NCI-H226 (cell line): ENCODE measurements at places on chromosomes 2 and 18.

DNA sequence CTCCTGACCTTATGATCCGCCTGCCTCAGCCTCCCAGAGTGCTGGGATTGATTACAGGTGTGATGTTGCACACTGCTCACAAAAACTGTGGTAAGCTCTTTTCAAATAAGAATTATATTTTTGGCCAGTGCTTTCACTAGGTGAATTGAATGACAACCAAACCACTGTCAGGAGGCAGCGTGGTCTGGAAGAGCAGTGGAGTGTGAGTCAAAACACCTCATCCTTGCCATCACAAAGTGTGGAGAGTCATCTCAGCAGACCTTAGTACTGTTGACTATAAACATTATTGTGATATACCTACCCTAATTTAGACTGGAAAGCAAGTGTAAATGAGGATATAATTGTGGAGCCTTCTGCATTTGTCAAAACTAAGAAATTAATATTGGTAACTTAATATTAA is 61.3 kb downstream of the UBE2E3 start:
- no peak for DNase-seq

DNA sequence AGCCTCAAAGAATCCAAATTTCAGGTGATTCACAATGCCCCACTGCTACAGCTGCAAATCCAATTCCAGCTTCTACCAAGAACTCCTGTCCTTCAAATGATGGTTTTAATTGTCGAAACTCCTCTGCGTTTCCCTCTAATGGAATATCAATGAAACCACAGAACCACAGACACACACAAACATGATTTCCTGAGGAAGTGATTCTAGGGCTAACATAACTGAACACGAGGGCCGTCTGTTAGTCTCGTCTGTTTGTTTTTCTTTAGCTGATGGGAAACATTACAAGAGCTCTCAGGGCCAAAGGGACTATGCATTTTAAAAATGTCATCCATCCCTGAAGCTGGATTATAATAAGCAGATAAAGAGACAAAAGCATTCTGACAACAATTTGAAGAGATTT is 59.4 kb downstream of the RNF152 start:
- no peak for DNase-seq

DNA sequence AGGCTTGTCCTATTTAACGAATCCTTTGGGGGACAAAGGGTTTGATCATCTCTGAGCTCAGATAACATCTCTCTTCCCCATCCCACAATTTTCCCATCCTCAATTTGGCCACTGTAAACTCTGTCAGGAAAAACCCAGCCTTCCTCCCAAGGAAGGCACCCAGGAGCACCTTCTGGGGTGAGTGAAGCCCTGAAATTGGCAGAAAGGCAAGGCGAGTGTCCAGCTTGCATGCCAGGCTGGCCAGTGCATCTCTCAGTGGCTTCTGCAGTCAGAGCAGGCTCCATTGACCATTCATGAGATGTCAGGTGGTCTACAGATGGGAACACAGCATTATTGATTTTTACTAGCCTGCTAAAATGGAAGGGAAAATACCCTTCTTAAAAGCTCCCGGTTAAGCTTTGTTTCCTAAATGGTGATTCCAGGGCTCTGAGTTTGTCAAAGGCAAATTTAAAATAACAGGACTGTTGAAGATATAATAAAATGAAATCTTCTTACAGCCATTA is 83.2 kb upstream of the BOD1L2 start:
- DNase-seq: no peak

DNA sequence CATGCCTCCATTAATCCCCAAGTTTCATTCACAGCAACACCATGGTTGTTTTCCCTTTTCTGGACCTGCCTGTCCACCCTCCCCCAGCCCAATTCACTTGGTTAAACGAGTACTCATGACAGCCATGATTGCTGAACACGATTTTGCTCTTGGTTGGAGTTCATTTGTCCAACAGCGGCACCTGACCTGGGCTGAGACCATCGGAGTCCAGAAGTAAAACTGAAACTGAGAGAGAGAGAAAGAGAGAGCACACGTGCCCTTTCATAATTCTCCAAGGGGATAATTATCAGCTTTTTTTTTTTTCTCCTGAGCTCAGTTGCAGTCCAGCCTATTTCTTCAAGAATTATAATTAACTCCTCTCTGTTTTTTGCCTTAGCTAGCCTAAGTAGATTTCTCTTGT is 13.7 kb upstream of the KIF5C start:
- no peak for DNase-seq

- DNase-seq: peak; percentile 75
Observed at GRCh38 chr2:72788756-72789155, 37.1 kb downstream of the EXOC6B start.

- no peak for DNase-seq
Observed at GRCh38 chr2:180021850-180022249, 14.8 kb upstream of the CWC22 start.

- DNase-seq: no peak
Observed at GRCh38 chr2:132891498-132891897, 221.5 kb upstream of the LYPD1 start.

GRCh38 chr2:32905270-32905669 is 41.5 kb upstream of the LTBP1 start:
- DNase-seq: no peak

GRCh38 chr2:54454548-54455130 is 1.5 kb upstream of the SPTBN1 start:
- no peak for DNase-seq

DNA sequence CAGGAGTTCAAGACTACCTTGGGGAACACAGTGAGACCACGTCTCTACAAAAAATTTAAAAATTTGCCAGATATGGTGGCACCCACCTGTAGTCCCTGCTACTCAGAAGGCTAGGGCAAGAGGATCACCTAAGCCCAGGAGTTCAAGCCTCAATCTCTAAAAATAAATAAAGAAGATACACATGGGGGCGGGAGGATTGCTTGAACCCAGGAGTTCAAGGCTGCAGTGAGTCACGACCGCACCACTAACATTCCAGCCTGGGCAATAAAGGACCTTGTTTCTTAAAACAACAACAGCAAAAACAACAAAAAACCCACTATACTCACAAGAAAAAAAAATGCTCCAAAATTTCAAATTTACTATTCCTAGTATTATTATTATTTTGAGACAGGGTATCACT is 10.0 kb upstream of the ICA1L start:
- no peak for DNase-seq

GRCh38 chr2:235024931-235025773 is 73.3 kb downstream of the SH3BP4 start:
- no peak for DNase-seq

GRCh38 chr2:97011977-97012569 is 25.7 kb upstream of the FAM178B start:
- DNase-seq: peak; percentile 47

GRCh38 chr18:77205769-77206168 is 43.9 kb upstream of the GALR1 start:
- DNase-seq: no peak

GRCh38 chr2:115635430-115635829 is 1193.0 kb downstream of the DPP10 start:
- DNase-seq: no peak

- no peak for DNase-seq
Observed at GRCh38 chr2:171545086-171545485, 22.8 kb downstream of the CYBRD1 start.

- DNase-seq: no peak
Observed at GRCh38 chr2:147051814-147052213, 793.0 kb upstream of the ACVR2A start.

- no peak for DNase-seq
Observed at GRCh38 chr18:6547476-6547875, 132.8 kb upstream of the L3MBTL4 start.

- DNase-seq: no peak
Observed at GRCh38 chr18:36051760-36052159, 15.6 kb downstream of the RPRD1A start.

GRCh38 chr2:221546505-221547225 is 25.4 kb downstream of the EPHA4 start:
- DNase-seq: no peak

GRCh38 chr18:44887227-44887631 is 206.5 kb downstream of the SETBP1 start:
- DNase-seq: peak; percentile 81

- peak; percentile 77 for DNase-seq
Observed at GRCh38 chr2:101806123-101806522, 108.6 kb downstream of the MAP4K4 start.

GRCh38 chr18:7177116-7177744 is 53.7 kb upstream of the LRRC30 start:
- peak; percentile 69 for DNase-seq

GRCh38 chr2:163698857-163699256 is 37.0 kb downstream of the FIGN start:
- DNase-seq: no peak

GRCh38 chr2:9462313-9462712 is 12.0 kb upstream of the IAH1 start:
- no peak for DNase-seq

GRCh38 chr2:43220760-43221123 is 5.7 kb downstream of the ZFP36L2 start:
- DNase-seq: no peak

- DNase-seq: no peak
Observed at GRCh38 chr2:105497094-105497493, 98.2 kb upstream of the FHL2 start.

DNA sequence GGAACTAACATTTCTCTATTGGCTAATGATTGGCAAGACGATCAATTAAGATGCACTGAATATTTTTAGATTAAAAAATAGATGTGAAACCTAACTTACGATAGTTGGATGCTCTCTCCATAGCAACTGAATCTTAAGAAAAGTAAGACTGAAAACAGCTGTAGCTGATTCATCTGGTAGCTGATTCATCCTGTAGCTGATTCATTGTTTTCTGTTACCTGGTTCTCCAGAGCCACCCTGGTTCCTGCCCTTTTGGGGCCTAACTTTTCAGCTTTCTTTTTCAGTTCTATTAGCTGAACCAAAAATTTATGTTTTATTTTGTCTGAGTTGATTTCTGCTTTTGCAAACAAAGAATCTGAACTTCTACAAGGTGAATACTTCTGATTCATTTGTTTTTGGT is 22.7 kb upstream of the SPR start:
- DNase-seq: peak; percentile 65

DNA sequence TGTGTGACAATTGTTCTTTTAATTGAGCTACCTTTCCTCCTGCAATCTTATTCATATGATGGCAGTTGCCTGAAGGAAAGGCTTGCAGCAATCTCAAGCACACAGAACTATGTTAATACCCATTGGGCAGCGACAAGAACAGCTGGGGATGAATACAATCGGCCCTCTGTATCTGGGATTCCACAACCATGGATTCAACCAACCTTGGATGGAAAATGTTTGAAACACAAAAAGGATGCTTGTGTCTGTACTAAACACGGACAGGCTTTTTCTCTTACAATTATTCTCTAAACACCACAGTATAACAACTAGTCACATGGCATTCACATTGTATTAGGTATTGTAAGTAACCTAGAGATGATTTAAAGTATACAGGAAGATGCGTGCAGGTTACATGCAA is 256.1 kb upstream of the SIX2 start:
- DNase-seq: no peak

GRCh38 chr18:38174594-38174993 is 609.0 kb upstream of the CELF4 start:
- no peak for DNase-seq

DNA sequence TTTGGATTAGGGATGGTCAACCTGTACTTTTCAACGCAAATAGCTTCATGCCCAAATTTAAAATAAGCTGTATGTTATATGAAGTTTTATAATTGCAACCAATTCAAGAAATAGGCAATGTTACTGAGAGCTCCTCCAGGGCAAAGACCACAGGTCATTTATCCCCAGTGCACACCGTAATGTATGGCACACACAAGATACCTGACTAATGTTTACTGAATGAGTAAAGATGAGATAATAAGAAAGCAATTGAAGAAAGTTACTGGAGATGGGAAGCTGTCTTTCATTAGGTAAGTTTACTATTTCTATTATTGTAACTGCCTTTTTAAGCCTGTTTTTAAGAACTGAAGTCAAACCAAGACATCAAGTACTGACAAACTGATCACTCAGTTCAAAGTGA is 184.5 kb upstream of the VRK2 start:
- no peak for DNase-seq

DNA sequence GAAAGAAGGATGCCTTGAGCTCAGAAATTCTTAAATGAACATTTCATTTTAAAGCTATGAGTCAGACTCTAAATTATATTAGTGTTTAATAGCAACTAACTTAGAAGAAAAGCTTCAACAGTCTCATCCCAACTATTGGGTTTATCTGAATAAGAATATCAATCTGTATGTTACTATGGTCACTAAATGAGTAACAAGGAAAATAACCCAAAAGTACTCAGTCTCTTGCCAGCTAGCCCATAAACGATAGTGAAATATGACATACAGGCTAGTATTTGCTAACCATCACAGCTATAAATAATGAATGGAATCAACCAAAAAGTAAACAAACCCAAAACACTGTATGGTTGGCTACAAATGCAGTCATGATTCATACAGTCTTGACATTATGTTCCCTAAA is 174.9 kb downstream of the RAB3GAP1 start:
- no peak for DNase-seq

DNA sequence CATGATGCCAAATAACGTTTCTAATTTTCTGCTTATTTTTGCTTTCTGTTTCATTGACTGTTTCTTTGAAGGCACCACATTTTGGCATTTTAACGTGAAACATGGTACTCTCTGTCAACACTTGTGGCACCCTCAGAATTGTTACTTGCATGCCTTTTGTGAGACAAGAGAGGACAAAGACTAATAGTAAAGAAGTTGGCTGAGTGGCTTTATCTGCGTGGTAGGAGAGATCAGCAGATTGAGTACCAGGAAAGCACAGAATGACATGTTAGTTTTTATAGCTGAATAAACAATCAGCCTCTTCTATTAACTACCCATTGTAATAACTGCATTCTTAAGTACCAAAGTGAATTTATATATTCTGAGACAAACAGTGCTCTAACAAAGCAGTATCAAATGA is 8.6 kb downstream of the ZNF638 start:
- DNase-seq: no peak

DNA sequence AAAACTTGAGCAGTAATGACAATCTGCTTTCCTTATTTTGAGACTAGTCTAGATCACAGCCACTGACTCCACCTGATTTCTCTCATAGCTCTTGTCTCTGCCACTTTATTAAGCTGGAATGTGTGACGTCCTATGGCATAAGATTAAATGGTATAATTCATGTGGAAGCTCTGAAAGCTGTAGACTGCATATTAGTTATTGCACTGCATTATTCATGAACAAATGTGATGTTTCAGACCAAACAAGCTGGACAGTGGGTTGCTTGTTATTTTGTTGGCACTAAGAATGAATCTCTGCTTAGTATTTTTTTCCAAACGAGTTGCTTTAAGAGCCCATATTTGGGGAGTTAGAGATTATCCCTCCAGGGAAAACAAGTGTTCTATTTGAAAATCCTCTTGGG is 1218.5 kb downstream of the SUCLG1 start:
- no peak for DNase-seq

- DNase-seq: no peak
Observed at GRCh38 chr2:142075826-142076225, 55.0 kb downstream of the LRP1B start.
